ENCODE measurements at places on chromosomes 3 and 15.

GRCh38 chr3:114597012-114597411, 303.2 kb downstream of the TIGIT start:
- DNase-seq, result no peak

DNA sequence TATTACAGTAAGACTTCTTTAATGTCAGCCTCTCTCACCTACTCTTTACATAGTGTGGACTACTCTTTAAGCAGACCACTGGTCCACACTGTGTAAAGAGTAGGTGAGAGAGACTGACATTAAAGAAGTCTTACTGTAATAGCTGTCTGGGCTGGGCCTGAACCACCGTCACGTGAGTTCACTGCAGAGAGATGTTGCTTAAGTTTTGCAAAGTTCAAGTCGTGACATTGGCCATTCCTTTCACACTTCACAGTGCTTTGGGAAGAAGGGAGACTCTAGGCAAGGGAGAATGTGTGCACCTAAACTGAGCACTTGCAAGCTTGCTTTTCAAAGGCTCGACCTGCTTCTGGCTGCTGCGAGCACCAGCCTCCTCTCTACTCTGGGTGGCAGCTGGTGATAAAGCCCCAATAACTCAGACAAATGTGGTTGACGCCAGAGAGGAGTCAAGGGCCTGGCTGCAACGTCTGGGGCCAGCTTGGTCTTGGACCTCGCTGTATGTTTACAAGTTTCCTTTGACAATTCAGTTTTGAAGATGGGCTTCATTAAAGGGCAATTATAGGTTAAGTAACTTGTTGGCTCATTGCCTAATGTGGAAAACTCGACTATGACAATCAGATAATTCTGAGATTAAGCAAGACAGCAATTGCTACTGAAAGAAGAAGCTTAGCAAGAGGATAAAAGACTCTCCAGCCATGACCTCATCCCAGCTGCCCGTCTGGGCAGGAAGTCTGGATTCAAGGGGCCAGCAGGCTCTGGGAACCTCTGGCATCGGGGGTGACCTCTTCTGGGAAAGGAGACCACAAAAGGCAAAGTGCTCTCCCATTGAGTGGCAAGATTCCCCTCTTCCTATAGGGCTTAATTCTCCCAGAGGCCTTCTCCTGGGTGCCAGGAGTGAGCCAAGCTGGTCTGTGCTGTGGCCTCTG, 242.1 kb upstream of the TLE3 start:
- no peak for DNase-seq

DNA sequence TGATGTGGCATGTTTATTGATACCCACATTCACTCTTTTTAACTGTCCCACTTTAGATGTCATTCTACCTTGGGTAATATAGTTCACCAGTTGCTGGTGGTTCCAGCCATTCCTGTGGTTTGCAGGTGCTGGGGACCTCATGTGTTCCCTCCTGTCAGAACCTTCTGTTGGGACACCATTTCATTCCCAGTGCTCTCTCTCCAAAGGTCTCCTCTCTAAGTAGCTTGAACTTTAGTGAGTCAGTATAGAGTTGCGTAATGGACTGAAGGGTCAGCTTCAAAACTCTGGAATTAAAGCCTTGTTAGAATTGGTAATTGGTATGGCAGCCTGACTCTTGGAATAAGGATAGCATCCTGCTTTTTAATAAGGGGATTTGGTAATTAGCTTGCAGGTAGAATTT, 108.5 kb downstream of the PLCL2 start:
- no peak for DNase-seq

DNA sequence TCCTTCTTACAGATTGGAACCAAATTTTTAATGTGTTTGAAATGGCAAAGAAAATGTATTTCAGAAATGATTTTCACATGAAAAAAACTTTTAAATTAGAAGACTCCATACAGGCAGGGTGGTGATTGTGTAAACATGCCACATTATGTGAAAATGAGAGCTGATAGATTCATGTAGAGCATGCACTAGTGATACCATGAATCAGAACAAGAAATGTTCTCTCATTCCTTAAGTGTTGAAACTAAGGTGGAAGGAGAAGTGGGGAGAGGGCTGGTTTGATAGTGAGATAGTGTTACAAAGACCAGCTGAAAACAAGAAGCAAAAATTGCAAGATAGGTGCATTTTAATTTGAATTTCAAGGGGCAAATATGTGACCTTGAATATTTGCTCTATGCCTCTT, 100.3 kb downstream of the CCNL1 start:
- DNase-seq, result no peak

GRCh38 chr3:185651971-185652370, 65.9 kb downstream of the SENP2 start:
- no peak for DNase-seq

DNA sequence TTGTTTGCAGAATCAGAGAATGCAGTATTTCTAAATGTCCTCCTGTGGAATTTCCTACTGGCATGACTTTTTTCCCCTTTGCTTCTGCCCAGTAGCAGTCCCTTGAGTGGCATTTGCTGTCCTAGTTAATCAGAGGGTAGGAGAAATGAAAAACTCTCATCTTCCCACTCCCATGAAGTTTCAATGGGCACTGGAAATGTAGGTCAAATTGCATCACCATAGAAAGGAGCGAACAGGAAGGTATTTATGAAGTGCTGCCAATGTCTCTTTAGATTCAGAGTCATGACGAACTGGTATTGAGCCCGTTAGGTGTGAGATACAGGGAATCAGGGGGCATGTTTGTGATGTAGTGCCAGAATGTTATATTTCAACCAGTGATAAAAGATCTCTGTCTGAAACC, 23.2 kb downstream of the ATXN7 start:
- DNase-seq, result no peak

DNA sequence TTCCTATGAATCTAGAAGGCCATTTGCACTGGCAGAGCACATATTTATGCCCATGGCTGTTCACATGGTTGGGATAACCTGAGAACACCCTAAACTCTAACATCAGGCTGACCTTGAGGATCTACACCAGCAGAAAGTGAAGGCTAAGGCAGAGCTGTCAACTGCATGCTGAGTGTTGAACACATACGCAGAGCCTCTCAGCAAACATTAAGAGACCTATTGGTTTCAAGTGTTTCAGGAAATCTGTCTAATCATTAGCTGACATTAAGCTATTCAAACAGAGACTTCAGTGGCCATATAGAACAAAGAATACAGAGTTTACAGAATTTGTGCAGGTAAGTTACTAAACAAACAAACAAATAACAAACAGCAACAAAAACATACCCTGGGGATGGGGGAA, 16.1 kb upstream of the SEC61A1 start:
- DNase-seq, result no peak

GRCh38 chr15:94086341-94086740, 145.0 kb upstream of the MCTP2 start:
- no peak for DNase-seq

DNA sequence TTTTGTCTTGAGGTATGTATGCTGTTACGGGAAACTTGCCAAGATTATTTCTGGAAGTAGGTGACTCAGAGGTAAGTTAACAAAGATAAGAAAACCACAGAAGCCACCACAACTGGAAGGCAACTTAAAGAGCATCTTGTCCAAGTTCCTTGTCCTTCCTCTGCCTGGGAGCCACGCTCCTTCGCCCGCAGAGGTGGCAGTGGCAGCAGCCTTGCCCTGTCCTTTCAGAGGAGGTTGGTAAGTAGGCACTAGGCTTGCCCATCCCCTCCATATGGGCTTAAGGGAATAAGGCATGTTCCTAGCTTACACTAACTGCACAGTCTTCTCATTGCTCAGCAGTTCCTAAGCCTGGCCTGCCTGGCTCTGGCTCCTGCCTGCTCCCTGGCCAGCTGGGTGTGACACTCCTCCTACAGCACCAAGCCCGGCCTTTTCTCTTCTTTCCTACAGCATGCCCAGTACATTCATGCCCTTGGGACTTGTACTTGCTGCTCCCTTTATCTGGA, 48.0 kb upstream of the RAB6B start:
- DNase-seq, result peak; percentile 95

DNA sequence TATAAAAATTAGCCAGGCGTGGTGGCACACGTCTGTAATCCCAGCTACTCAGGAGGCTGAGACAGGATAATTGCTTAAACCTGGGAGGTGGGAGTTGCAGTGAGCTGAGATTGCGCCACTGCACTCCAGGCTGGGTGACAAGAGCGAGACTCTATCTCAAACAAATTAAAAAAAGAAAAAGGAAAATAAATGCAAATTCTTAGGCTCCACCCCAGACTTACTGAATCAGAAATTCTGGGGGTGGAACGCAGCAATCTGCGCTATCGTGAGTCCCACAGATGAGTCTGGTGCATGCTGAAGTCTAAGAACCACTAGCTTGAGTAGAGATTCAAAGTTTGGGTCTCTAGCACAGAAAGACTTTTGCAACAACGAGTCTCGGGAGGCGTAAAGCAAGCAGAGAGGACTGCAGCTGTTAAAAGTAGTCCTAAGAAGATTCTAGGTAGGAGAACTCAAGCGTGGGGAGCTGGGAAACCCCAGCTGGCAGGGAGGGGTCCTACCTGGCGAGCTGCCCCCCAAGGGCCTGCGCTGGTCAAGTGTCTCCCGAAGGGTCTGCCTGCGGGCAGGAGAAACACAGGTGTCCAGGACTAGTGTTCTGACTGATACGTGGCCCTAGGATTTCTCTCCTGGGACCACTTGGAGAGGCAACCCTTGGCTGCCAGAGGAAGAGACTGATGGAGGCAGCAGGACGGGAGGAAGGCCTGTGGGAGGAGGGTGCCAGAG, 21.9 kb downstream of the CEP19 start:
- no peak for DNase-seq

DNA sequence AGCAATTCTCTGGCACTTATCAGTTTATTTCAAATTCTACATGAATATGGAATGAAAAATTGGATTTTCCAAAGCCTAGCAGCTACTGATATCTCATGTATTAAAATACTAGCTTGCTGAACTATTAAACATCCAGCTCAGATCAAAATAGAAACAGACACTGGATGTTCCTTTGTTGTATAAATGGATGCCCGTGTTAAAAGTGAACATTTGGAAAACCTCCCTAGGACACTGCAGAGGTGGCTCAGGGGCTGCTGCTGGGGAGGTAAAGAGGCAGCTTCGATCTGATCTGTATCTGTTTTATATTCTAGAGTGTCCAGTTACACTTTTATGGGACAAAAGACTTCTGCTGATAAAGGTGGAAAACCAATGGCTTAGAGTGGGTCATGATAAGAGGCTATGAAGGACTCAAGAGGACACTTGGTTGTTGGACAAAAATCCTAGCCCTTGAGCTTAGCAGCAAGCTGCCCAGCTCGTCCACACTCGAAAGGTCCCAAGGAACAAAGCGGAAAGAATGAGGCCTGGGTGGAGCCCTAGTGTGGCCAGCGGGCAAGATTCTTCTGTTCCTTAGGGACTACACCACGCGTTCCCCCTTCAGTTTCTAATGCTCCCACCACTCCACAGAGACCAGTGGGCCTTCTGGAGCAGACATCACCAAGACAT, 9.9 kb downstream of the MESD start:
- DNase-seq, result no peak

GRCh38 chr3:62373714-62374333, 474 bp upstream of the FEZF2 start:
- DNase-seq, result no peak

- no peak for DNase-seq
These were observed 415.0 kb downstream of the PDCD6IP start for GRCh38 chr3:34213478-34213877.

DNA sequence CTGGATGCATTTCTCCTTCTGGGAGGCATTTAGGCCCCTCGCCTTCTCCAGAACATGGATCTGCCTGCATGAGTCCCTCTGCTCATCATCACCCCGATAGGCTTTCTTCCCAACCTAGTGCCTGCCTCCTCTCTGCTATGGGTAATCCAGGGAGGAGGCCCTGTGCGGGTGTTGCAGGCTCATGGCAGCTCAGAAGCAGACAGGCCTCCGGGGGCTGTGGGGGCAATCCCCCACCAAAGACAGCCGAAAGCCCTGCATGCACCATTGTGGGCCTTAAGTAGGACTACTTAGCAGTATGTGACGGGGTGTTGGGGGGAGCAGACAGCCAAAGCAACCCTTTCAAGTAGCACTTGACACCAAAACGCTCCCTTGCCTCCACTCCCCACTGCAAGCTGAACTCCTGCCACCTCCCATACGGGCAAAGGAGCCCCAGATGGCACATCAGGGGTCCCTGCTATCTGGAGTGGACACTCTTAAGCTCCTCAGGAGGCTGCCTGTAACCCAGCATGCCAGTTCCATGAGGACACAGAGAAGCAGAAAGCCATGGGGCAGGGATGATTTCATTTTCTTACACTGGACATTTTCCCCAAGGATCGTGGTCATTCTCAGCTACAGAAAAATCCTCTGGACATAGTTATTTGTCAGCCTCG, 98.8 kb upstream of the HACD2 start:
- DNase-seq, result no peak

DNA sequence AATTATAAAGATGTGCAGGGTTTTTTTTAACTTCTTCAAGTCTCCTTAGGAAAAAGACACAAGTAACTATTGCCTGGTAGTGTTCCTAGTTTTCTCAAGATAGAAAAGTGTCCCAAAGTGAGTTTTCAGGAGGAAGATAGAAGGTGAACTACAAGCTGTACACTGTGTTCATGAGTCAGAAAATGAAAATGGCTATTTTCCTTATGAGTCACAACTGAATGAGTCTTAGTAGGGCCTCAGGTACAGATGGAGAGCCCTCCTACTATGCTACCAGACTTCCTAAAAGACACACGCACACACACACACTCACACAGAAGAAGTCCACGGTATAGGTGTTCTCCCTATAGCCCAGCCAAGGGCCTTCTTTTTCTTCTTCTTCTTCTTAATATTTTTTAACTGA, 3.1 kb downstream of the MYO1E start:
- peak; percentile 34 for DNase-seq

- peak; percentile 44 for DNase-seq
These were observed 1.6 kb upstream of the NTRK3 start for GRCh38 chr15:88258093-88258641.

DNA sequence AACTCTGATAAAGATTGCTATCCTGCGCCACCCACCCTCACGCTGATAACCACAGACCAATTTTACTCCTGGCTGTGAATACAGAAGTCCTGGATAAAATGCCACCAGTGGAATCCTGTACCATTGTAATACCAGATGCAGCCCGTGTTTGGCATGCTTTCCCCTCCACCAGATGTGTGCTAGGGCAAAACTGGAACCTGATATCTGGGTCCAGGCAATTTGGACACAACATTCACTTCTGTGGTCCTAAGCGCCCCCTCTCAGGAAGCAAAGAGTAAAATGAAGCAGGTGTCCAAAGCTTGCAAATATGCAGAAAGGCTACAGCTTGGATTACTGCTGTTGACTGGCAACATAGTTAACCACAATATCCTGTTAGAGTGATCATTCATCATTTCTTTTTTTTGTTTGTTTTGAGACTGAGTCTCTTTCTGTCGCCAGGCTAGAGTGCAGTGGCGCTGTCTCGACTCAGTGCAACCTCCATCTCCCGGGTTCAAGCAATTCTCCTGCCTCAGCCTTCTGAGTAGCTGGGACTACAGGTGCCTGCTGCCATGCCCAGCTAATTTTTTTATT, 32.8 kb downstream of the LOXL1 start:
- peak; percentile 37 for DNase-seq

GRCh38 chr3:11479221-11479620, 164.5 kb downstream of the VGLL4 start:
- DNase-seq, result no peak
